T-helper 1 cell (primary cell): ENCODE measurements at places on chromosomes 5 and 9.
A peak's percentile ranks its signal among the peaks of the same experiment; 100 is the strongest.

GRCh38 chr9:108844856-108845255 is 10.9 kb downstream of the ACTL7B start:
- DNase-seq = no peak

- no peak for DNase-seq
These were observed 194.0 kb downstream of the HTR1A start for GRCh38 chr5:63768221-63768620.

DNA sequence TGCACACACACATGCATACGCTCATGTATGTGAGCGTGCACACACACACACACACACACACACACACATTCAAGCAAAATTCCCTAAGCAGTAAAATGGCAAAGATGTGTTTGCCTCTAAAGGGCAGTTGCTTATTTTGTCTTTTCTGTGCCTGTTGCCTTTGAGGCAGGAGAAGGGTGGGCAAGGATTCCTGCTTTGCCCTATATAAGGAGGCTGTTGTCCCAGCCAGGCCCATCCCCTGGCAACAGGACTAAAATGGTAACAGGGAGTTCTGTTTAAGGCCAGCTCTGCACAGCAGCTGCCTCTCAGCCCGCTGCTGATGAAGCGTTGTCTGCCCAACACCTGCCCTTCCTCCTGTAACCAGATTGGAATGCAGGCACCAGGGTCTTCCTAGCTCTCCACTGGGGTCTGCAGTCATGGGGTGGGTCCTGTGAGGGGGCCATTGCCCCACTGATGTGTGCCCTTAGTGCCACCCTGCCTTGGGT is 64.4 kb downstream of the PPARGC1B start:
- DNase-seq = no peak

GRCh38 chr9:134993416-134993815 is 75.7 kb upstream of the FCN1 start:
- DNase-seq = no peak

- DNase-seq = no peak
These were observed 18.7 kb upstream of the HMHB1 start for GRCh38 chr5:143793249-143793648.

GRCh38 chr9:69877852-69878514 is 57.4 kb downstream of the CFAP95 start:
- no peak for DNase-seq

DNA sequence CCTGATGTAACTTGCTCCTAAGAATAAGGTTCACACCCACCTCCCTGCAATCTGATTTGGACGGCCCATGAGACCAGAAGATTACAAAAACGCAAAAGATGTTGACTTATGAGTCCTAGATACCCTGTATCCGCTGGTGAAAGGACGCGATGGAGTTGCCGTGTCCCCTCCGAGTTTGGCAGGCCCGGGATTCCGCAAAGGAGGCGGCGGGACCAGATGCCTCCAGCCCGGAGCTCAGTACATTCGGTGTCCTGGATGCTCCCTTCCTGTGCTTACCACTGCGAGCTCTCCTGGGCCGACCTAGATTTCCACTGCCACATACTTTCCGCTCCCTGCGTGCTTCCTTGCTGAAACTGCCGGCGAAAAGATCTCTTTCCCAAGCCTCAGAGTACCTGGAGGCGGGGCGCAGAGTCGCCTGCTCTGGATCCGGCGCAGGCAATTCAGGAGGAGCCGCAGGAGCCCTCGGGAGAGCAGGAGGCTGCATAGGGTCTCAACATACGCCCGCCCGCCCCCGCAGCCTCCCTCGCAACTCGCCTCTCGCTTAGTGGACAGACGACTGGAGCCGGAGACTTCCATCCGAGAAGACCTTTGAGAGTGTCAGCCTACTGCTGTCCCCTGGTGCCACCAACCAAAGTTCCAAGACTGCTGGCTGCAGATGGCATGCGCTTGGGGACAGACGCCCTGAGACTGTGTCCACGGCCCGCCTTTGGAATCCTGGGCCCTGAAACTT is 39.8 kb downstream of the ANXA2R start:
- no peak for DNase-seq

DNA sequence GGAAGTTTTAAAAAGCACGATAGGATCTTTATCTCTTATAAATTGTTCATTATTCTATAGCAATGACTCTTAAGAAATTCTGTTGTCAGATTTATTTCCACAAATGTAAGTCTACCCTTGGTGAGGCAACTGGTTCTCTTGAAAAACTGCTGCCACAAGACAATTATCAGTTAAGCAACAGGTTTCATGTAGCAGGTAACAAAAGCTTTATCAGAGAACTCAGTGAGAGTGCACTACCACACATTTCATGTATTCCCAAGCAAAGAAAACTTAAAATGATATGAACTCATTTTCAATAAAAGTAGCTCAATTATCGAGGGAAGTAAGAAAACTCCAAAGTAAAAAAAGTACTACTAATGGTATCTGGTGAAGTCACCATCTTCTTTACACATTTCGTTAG is 9.4 kb downstream of the NR6A1 start:
- DNase-seq = no peak

DNA sequence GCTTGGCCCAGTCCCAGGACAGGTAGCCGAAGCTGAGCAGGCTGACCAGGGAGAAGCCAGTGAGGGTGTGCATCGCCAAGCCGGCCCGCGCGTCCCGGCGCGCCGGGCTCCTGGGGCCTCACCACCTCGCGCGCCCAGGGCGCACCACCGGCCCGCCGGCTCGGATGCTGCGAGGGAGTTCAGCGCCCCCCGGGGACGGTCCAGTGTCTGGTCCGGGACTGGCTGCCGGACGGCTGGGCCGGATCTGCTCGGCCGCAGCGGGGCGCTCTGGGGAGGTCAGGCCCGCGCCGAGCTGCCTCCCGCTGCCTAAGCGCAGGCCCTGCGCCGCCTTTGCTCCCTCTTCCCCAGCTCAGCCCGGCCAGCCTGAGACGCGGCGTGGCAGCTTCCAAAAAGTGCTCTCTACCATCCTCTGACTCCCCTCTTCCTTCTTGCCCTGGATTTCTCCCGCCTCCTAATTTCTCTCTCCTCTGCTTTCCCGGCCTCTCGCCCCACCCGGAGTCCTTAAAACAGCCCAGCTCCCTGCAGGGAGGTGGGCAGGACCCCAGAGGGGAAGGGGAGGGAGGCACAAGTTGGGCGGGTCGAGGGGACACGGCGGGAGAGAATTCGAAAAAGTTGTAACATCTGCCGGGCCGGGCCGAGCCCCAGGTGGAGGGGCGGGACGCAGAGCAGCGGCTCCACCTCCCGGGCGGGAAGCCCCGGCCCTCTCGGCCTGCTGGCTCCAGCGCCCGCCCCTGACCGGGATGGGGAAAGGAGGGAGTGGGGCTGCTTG is at the start of gene ARSI:
Gene ARSI, minus strand, starts transcription at position 605 of the 769 bp plus-strand sequence. Its CDS starts 532 bp downstream, at position 73.
- DNase-seq = no peak

- DNase-seq = no peak
These were observed 41.5 kb downstream of the VAV2 start for GRCh38 chr9:133950629-133951111.

DNA sequence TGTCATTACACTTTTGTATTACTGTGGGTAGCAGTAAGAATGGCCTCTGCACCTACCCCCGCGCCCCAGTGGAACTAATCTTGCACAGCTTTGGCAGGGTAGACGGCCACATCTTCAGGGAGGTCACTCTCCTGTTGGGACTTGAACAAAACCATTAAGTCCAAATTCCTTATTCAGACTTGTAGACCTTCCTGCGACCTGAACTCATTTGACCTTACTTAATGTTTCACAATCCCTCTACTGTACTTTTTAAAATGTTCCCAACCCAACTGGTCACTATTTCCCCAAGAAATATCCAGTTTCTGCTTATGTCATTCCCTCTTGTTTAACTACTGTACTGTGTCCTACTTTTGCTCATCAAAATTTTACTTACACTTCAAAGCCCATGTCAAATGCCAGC is 5.3 kb upstream of the FAM120AOS start:
- no peak for DNase-seq

DNA sequence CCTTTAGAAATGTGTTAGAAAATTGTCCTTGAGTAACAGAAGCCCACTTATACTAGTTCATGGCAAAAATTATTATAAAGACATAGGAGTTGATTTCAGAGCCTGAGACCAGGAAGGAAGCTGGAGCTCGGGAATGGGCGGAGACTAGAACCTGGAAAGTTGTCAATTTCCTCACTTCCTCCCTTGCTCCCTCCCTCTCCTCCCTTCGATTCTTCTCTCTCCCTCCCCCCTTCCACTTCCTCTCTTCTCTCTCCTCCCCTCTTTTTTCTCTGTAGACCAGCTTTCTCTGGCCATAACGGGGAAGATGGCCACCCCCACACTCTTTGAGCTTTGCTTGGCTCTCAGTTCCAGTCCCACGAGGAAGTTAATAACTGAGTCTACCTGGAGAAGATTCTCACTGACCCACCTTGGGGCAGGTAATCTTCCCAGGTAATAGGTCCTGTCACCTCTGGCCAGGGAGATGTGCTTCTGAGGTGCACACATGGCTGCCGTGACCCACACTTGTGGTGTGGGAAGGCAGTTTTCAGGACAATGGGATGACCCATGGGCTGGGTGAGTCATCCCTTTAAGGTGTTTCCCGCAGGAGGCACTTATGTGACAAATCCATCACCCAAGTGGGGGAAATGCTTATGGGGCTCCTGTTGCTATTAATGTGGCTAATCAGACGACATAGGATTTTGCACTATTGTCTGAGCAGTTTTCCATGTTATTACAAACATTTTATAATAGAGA is 78.7 kb downstream of the HSPA4 start:
- no peak for DNase-seq

GRCh38 chr5:38382898-38383297 is 124.5 kb downstream of the EGFLAM start:
- DNase-seq = no peak

GRCh38 chr5:176835918-176836317 is 25.6 kb downstream of the UNC5A start:
- DNase-seq = no peak

GRCh38 chr5:81789033-81789432 is 38.1 kb upstream of the SSBP2 start:
- no peak for DNase-seq

DNA sequence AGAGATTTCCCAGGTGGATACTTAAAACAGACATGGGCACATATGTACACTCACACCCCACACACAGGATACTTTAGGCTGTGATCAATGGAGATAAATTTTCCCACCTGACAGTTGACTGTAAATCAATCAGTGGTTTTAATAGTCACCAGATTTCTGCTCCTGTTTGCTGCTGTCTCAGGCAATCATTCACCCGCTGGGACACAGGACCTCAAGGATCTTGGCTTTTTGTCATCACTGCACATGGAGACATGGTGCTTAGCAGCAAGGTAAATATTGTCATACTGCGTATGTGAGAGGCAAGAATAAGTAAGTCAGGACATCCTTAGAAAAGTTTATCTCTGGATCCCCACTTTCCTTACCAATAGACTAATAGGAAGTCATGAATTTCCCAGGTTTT is 60.8 kb upstream of the KLF9 start:
- no peak for DNase-seq

GRCh38 chr9:38423973-38424843 is at the start of gene IGFBPL1:
Gene IGFBPL1 (minus strand): TSS chr9:38424454. CDS start chr9:38424424, 30 bp downstream.
- no peak for DNase-seq

DNA sequence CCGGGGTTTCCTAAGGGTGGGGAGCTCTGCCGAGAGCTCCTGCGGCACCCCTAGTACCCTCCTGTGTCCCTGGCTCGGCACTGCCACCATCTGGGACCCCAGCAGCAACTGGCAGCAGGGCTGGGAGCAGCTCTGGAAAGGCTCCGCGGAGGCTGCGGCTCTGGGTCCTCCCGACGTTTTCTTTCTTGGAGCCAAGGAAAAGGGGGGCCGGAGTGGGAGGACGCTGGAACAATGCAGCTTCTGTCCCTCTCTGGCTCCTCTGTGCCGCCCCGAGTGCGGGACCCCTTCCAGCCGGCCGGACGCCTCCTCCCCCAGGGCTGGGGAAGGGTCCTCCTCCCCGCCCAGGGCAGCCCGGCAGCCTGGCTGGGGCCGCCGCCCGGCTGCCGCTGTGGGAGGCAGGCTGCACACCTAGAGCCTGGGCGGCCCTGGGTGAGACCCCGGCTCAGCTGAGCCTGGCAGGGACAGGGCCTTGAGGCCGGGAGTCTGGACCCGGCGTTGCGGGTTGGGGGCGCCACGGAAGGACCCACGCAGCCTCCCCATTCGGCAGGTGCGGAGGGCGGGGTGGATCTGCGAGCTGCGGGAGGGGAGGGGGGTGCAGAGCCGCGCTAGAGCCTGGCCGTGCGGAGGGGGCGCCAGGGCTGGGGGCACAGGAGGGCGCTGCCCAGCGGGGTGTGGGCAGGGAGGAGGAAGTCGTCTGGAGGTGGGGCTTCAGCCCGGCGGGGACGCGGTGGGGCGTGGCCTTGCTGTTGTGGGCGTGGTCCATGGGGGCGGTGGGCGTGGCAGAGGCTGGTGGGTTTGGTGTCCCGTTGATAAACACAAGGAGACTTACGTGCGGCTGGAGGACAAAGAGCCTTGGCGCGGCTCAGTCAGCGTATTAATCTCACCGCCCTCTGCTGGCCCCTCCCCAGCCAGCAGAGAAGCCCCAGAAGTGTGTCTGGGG is 15.1 kb downstream of the GPSM1 start:
- peak; percentile 33 for DNase-seq

DNA sequence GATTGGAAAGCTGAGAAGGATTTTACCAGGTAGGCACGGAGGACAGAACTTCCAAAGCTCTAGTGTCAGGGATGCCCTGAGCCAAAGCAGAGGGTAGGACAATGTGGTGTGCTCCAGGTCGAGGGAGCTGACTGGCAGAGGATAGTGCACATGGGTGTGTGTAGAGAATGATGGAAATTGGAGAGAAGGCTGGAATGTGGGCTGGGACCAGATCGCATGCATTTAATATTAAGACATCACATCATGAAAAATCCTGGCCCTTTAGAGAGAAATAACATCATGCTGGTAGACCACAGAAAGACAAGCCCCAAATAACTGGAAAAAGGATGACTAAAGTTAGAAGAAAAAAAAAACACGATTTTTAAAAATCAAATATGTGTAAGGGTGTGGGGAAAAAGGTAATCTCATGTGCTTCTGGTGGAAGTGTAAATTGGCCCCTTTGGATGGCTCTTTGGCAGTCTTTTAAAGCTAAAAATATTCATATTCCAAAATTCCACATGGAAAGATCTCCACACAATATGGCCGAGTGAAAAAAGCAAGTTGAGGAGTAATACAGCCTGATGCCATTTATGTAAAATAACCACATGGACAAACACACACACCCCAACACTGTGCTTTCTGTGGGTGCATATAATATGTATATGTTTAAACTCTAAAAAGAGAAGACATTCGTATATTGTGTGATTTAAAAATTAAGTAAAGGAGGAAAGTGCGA is 67.0 kb upstream of the TGFBR1 start:
- DNase-seq = no peak

GRCh38 chr9:114037249-114037648 is 40.9 kb downstream of the AMBP start:
- DNase-seq = no peak

- DNase-seq = no peak
These were observed 509.8 kb downstream of the CCDC171 start for GRCh38 chr9:16062542-16063240.
